Right kidney (tissue), 9 donors: ENCODE measurements at places on chromosomes 6 and 20.

DNA sequence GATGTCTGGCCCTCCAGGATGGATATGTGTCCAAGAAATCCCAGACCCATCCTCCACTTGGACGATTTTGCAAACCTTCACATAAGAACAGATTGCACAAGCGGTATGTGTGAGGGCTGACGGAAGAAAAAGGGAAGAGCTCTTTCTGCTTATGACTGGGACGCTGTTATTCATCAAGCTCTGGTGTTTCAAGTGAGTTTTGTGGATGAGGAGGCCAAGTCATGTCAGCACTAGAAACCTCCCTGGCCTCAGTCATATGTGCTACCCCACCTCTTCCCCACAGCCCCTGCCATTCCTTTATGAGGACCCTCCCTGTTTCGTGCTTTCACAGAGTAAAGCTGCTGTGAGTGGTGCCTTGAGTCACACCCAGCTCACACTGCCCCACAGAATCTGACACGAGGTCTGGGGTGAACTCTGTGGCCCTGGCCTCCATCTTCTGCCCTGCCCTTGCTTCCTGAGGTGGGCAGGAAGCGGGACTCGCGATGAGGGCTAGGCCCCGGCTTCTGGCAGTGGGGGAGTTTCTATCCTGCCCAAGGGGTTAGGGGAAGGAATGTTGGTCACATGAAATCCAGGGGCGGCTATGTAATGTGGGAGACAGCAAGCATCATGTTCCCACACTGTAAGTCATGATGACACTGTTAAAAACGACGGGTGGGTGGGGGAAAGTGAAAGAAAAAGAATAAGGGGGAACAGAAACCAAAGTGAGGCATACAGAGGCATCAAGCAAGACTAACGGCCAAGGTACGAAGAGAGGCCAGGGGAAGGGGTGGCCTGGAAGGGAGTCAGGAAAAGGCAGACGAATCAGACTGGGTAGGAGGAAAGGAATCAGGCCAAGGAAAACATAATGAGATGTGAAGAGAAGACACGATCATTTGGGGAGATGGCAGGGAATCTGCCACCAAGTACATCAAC, 78.1 kb downstream of the PRDM1 start:
- no peak for DNase-seq

GRCh38 chr6:17226786-17227233, 54.4 kb upstream of the RBM24 start:
- no peak for DNase-seq

- DNase-seq = no peak
These were observed 70.7 kb downstream of the ANKRD6 start for GRCh38 chr6:89503641-89504040.

DNA sequence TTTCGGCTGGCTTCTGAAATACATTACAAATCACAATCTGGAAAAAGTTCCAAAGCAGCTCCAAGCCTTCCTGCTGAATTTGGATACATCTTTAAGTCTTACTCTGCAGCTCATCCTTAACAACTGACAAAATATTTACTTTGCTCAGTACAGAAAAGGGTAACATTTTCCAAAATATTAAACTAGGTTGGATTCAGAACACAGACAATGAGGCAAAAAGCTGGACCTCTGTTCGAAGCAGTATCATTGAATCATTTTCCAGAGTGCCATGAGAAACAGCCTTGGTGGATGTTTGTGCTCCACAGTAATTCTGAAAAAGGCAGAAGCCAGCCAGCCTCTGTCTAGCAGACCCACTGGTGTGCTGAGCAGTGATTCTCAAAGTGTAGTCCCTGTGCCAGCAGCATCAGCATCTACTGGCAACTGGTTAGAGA, 162.1 kb downstream of the AIG1 start:
- DNase-seq = no peak

DNA sequence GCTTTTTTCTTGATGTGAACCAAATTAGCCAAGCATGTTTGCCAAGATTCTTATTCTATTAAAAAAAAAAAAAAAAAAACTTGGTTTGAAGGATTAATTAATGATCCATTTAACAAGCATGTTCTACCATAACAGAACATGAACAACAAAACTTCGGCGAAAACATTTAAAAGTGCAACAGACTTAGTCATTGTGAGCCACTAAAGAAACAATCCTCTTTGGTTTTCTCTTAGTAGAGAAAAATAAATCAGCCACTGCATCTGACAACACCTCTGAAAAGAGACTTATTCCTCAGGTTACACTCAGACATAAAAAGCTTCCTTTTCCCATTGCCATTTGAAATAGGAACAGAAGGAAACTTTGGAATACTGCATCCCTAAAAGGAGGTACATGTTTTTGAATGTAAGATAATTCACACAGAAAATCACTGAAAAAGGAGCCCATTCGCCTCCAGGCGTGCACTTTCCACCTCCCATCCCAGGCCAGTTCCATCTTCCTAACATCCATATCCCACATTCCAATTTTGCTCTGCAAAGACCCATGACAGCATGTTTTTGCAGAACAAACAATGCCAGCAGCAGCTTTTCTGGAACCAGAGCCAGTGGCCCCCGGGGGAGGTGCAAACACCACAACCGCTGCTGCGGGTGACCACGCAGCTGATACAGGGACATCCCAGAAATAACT, 79.5 kb downstream of the ZMYND8 start:
- DNase-seq = no peak

GRCh38 chr6:56346958-56347357, 99.6 kb upstream of the COL21A1 start:
- no peak for DNase-seq

DNA sequence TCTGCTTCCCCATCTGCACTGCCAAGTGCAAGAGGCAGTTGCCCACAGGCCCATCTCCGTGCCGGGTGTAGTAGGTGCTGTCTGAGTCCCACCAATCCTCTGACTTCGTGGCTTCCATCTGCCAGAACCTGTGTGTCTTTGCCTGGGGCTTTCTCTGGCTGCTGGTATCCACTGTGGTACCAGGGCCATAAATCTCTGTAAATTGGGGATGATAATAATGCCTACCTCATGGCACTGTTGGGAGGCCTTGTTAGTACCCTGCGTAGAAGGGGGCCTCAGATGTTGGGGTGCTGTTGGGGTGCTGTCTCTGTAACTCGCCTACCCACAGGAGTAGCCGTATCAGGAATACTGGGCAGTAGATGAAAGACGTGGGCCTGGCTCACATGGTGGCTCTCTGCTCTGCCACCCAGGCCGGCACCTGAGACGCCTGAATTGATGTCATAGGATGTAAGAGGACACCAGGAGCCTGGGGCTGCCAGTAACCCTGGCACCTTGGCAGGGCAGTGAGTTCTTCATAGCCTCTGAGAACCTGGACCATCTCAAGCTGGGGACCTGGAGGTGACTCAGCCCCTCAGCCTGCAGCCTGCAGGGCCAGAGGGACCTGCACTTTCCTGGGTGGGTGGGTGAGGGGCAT, 94.1 kb upstream of the RNF24 start:
- no peak for DNase-seq

GRCh38 chr6:144119376-144119775, 24.0 kb upstream of the SF3B5 start:
- no peak for DNase-seq

GRCh38 chr20:50819349-50819748, 24.5 kb downstream of the BCAS4 start:
- no peak for DNase-seq

DNA sequence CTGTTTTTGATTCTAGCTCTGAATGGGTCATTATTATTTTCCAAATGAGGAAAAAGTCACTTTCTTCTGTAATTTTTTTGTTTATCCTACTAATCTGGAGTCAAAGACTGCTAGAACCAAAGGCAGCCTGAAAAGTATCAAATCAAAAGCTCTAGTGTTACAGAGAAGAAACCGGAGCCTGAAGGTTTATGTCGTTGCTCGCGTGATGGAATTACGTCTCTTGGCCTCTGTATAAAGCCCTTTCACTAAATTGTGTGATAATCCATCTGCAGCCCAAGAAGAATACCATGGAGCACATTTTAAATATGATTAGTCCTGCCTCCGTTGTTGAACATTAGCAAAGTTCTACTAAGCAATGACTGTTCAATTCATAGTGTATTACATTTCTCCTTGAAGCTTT, 738.6 kb downstream of the C6orf118 start:
- DNase-seq = no peak

GRCh38 chr6:1607516-1608221, 2.0 kb upstream of the FOXC1 start:
- DNase-seq = no peak

DNA sequence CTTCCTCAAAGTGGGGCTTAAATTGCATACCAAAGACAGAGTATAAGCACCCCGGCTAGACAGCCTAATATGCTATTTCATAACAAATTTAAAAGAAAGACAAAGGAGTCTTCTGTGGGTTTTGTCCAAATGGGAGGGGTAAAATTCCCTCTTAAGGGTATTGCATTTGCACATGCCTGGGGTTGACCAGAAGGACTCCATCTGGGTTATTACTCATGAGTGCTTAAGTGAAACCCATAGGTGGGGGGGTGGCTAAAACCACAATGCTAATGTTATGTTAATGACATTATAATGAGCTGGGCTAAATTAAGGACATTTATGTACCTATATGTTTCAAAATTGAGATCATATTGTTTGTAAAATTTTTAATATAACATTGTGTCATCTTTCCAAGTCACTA, 15.0 kb downstream of the IMPG1 start:
- no peak for DNase-seq

GRCh38 chr6:143513410-143513809, 1.9 kb upstream of the FUCA2 start:
- DNase-seq = no peak

DNA sequence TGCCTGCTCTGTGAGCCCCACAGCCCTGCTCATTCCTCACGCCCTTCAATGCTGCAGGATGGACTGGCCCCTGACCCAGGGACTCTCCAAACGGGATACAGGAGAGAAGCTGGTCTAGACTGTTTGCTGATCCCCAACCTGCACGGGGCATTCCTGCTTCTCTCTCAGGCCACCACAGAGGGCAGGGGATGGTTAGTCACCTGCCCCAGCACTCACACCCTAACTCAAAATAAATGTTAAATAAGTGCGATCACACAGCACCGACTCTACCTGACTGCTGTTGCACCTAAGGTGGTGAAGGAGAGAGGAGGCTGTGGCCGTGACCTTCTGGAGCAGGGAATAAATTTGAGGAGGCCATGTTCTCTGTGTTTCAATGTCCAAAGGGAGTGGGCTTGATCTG, 39.9 kb upstream of the TGM6 start:
- DNase-seq = no peak

- no peak for DNase-seq
These were observed 39.8 kb upstream of the SERINC1 start for GRCh38 chr6:122511193-122511924.

- DNase-seq = peak; percentile 66
These were observed 57.2 kb upstream of the ARHGAP18 start for GRCh38 chr6:129766959-129767728.

- DNase-seq = no peak
These were observed 10.6 kb downstream of the TRIB3 start for GRCh38 chr20:391041-391711.

DNA sequence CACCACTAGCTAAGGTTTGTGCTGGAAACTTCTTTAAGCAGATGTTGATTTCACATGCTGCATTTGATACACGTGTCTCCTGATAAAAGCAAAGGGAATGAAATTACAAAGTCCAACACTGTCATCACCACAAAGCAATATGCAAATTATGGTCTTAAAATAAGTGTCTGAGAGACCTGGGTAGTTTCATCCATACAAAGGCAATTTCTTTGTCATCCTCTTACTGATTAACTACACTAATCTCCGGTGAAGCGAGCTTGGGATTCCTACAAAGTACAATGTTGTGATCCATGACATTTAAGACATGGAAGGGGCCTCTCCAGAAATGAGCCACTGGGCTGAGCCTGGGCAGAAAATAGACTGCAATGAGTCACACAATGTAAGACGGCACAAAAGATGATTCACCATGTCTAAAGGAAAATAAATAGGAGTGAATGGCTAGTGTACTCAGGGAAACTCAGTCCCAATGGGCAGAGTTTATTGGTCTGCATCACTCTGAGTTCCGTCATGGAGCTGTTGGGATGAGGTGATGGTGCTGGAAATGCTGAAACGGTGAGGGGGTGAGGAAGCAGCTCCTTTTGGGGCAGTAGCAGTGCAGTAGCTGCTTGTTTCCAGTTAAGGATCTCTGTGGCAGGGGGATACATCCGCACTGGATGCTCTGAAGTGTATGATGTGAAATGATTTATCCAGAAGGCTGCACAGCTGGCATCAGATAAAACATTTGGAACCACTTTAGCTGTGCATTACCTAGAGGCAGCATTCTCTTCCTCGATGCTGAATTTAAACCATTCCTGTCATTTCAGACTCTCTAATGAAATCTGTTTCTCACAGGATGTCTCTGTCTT, 103.3 kb downstream of the IBTK start:
- no peak for DNase-seq

DNA sequence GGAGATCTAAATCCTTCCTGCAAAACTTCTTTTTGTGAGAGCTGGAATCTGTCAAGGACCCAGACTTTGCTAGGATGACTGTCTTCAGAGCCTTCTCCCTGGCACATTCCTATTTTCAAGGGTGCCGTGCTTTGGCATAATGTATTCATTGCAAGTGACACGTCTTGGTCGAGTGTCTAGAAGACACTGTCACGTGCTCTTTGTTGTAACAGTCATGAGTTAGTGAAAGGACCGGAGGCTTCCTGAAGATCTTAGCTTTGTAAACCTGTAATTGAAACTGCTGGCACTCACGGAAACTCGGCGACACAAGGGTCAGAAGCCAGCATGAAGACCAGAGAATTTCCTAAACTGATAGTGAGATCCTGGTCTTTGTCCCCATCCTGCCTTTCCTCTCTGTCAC, 19.7 kb upstream of the TAGAP start:
- DNase-seq = no peak

- DNase-seq = no peak
These were observed 85.1 kb upstream of the ESR1 start for GRCh38 chr6:151722342-151722741.

- no peak for DNase-seq
These were observed 240.5 kb downstream of the FARS2 start for GRCh38 chr6:5501837-5502236.

- DNase-seq = no peak
These were observed 254.7 kb downstream of the PTPRK start for GRCh38 chr6:128265706-128266105.

- no peak for DNase-seq
These were observed 62.4 kb downstream of the TMEM242 start for GRCh38 chr6:157260735-157261410.

- no peak for DNase-seq
These were observed 50.0 kb downstream of the SYNJ2 start for GRCh38 chr6:158031381-158032353.

GRCh38 chr20:3316136-3316535, 77.1 kb upstream of the SLC4A11 start:
- DNase-seq = no peak

- DNase-seq = no peak
These were observed 22.6 kb downstream of the MTHFD1L start for GRCh38 chr6:150887978-150888563.

GRCh38 chr20:54525916-54526590, 50.7 kb downstream of the DOK5 start:
- no peak for DNase-seq

DNA sequence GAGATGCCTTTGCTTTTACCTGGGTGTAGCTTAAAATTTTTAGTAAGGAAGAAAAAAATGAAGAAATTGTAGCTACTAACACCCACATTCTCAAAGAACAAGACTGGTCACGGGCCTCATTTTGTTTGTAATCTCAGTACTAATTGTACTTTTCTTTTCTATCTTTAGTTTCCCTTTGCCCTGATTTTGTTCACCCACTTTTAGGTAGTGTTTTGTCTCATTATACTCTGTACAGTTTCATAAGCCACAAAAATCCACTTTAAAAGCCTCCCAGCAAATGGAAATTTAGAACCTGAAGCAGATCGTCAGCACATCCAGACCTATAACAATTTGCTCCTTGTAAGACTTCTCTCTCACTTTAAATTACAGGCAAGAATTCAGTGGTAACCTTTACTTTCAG, 43.3 kb downstream of the TP53INP2 start:
- DNase-seq = no peak
